Right forelimb (tissue), 1 donor: ENCODE measurements at places on chromosomes 13 and 19.

DNA sequence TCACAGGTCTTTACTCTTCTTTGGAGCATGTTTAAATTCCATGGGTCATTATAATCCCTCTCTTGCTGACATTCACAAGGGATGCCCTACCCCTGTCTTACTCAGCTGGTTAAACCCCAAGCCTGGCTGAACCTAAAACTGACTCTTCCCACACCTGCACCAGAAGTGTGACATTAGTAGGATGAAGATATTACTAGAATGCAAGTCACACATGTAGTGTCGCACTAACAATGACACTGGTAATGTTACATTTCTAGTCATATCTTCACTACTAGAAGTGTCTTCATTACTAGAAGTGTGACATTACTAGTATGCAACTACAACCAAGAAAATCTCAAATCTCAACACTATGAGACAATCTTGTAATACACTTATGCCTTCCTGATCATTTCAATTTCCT lies 14.2 kb downstream of the ZAR1L start:
- DNase-seq = no peak

DNA sequence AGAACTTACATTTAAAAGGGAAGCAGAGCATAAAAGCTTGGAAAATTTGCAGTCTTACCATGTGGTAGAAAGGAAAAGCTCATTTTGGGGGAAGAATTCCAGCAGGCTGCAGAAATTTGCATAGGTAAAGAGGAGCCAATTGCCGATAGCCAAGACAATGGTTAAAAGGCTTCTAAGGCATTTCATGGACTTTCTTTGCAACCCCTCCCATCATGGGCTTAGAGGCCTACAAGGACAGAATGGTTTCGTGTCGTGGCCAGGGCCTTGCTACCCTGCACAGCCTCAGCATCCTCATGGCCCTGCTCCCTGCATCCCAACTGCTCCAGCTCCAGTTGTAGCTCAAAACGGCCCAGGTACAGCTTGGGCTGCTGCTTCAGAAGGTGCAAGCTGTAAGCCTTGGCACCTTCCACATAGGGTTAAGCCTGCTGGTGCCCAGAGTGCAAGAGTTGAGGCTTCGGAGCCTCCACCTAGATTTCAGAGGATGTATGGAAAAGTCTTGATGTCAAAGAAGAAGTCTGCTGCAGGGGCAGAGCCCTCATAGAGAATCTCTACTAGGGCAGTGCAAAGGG lies 420.3 kb downstream of the PCDH17 start:
- DNase-seq = no peak

DNA sequence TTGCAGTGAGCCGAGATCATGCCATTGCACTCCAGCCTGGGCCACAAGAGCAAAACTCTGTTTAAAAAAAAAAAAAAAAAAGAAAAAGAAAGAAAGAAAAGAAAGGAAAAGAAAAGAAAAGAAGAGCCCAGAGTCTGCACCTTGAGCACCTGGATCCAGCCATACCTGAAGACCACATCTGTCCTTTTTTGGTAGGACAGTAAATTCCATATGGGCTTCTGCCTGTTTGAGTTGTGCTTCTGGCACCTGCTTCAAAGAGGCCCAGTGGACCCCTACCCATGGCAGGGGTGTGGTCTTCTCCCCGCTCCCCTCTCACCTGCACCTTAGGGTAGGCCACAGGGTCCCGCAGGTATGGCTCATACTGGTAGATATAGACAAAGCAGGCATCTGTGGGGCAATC lies 5.8 kb downstream of the TM6SF2 start:
- DNase-seq = no peak

DNA sequence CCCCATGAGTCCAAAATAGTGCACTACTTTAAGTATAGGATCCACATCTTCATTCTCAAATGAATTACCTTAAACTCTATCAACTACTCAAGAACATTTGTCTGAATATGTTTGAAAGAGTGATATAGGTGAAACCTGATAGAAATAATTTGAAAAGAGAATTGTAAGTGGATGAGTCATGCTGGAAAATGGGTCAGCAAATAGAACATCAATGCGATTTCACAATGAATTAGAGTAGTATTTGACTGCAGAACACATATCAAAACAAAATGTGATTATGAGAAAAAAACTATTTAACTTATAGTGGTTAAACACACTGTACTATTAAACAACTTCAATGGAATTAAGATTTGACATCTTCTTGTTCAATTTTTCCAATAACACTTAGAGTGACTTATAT lies 300.6 kb upstream of the KLHL1 start:
- DNase-seq = no peak

- no peak for DNase-seq
Observed at GRCh38 chr19:1455336-1456120, 5.6 kb downstream of the APC2 start.

- DNase-seq = no peak
Observed at GRCh38 chr19:32407004-32407992, 1.7 kb downstream of the DPY19L3 start.

GRCh38 chr19:49954933-49955332 lies 6.0 kb downstream of the SIGLEC11 start:
- DNase-seq = no peak

DNA sequence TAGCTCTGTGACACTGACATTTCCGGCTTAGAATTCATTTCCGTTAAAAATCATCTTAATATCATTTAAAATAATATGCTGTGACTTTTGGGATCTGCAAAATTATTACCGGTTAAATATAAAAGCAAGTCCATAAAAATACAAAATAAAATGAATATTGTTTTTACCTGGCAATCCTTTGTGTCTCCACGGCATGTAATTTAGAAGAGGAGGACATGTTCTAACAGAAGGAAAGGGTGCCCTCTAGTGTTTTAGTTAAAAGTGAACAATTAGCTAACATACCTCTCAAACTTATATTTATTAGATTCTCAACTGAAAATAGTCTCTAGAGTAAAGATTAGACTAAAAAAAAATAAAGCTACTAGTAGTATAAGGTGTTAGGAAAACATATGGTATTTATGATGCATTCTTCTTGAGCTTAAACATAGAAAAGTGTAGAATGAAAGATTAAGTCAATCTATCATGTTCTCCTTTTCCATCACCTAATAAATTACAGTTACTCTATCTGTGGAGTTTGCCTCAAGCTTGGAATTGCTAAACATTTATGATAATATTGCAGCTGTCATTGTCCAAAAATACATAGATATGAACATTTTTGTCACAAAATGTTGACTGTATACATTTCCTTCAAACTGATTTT lies 676.7 kb upstream of the SPRY2 start:
- DNase-seq = no peak

GRCh38 chr19:10228920-10229319 lies 2.2 kb downstream of the S1PR2 start:
- no peak for DNase-seq

- DNase-seq = no peak
Observed at GRCh38 chr19:5156231-5156986, 184.2 kb downstream of the PTPRS start.

DNA sequence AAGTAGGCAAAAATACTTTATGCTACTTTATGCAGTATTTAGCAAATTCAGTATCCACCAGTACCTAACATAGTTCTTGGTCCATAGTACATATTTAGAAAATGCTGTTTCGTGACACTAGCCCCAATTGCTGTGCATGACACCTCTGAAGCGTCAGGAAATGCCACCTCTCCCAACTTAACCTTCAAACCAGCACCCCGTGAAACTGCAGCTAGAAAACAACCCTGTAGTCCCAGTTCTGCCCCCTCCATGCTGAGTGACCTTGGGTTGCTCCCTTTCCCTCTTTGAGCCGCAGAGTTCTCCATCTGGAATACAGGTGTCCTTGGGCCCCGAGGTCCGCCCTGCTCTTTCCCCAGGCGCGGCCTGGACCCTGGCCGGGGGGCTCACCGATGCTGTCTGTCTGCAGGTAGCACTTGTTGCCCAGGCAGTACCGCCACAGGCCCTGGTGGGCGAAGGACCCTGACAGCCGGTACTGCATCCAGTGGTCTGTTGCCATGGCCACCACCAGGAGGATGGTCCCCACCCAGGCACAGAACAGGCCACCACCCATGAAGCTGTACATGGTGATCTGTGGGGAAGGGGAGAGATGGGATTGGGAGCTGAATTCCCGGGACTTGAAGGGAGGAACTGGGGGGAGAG lies 773 bp downstream of the LIM2 start:
- DNase-seq = no peak
